ENCODE measurements at places on chromosomes 4 and X.

GRCh38 chr4:54197926-54198325, 31.2 kb upstream of the PDGFRA start:
- DNase-seq = no peak

DNA sequence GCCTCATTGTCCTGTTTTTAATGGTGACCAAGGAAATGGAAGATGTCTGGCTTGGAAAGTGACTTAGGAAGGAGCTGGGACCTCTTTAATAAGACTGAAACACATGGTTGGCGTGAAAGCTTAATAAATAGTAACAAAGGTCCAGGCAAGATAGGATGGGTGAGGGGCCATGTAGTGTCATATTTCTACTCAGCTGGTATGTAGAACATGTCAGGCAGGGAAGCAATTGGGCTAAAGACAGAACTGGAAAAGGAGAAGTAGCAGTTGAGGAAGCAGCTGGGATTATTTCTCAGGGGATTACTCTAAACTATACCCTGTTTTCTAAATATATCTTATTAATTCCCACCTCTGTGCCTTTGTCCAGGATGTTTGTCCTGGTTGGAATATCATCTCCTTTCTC, 18.6 kb downstream of the ITGB1BP2 start:
- no peak for DNase-seq

- no peak for DNase-seq
These were observed 190.8 kb upstream of the GEMIN8 start for GRCh38 chrX:14220386-14220944.

DNA sequence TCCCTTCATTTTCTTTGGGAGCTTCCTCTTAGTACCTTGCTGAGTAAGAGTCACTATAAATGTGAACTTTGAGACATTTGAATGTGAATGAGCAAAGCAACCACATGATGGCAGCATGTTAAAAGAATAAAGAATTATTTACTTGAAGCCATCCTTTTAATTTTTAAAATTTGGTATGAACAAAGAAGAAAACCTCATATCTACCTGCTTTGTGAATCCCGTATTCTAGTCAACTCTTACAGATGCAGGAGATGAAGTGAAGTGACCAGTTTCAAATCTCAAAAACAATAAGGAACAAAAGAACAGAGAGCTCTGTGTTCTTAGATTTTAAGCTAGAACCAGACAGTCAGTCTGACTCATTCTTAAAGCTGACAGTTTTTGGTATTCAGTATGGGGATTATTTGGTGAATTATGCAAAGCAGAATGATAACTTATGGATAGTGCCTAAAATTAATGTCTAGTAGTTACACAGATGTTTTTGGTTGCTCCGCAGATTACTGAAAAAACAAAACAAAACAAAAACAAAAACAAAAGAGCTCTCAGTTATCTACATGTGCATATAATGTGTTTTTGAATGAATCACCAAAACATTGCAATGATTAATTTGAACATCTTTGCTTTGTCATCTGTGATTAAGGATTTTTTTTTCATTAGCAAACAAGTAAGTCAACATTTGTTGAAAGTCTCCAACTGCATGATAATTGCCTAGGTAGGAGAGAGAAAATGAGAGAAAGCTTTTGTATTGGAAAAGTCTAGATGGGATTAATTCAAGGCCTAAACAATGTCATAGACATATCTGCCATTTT, 48.2 kb upstream of the H2AZ1 start:
- peak; percentile 21 for DNase-seq

DNA sequence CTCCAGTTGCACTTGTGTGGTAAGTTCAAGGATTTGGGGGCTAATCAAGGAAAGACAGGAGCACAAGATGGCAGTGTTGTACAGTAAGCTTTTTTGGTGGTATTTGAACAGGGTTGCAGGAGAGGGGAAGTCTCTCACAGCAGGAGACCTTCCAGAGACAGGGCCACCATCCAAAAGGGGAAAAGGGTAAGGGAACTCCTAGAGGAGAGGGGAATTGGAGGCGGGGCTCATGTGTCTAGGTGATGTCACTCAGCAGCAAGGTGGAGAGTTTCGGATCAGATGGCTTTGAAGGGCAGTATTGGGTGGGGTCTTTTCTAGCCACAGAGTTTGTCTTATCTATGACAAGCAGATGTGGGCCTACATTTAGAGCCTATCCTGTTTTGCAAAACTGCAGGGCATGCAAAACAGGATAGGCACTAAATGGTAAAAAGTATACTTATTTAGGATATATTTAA, 13.4 kb upstream of the RNF175 start:
- no peak for DNase-seq

DNA sequence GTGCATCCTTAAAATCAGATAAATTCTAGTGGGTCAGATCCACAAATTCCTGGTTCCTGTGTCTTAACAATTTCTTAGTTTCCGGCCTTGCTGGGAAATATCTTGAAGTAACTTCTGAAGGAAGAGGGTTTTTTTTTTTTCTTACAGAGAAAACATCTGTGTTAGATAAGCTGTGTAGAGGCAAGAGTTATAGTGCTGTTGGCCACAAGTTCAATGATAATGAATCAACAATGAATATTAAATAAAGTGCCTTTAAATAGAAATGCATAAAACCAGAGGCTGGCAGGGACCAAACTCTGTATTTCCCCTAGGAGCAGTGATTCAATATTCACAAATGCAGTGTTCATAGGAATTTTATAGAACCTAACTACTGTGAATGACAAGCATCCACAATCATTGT, 711.9 kb upstream of the ATOH1 start:
- DNase-seq = no peak

GRCh38 chr4:81565142-81565870, 93.6 kb upstream of the RASGEF1B start:
- DNase-seq = no peak
